ENCODE measurements at places on chromosomes 1 and 21. TPM values are rescaled to one million over a fixed set of nuclear protein-coding genes. Genes with fewer than 3 reads are reported as not detected.
A peak's percentile ranks its signal among the peaks of the same experiment; 100 is the strongest.

TRIM45 gene
- total RNA-seq = 15.0 TPM

GRCh38 chr1:56357927-56358690 lies 221.3 kb downstream of the PLPP3 start:
- DNase-seq = no peak

- DNase-seq = no peak
Observed at GRCh38 chr21:34984356-34985058, 64.6 kb downstream of the RUNX1 start.

DNA sequence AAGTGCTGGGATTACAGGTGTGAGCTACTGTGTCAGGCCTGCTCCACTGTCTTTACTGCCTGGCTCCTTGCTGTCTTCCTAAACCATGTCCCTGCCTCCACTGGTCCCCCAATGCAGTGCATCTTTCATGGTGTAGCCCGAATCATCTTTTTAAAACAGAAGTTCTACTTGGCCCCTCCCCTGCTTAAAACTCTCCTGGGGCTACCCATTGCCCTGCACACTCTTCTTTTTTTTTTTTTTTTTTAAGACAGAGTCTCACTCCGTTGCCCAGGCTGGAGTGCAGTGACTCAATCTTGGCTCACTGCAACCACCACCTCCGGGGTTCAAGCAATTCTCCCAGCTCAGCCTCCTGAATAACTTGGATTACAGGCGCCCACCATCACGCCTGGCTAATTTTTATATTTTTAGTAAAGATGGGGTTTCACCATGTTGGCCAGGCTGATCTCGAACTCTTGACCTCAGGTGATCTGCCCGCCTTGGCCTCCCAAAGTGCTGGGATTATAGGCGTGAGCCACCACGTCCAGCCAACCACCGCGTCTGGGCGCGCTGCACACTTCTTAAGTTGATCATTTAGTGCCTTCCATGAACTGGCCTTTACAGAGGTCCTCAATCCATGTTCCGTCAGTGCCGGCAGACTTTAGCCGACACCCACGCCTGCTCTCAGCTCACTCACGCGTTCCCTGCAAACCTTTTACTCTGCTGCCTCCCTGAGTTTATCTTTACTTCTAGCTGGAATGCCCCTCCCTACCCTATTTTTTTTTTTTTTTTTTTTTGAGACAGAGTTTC lies 2.4 kb downstream of the FCN3 start:
- DNase-seq = no peak

DNA sequence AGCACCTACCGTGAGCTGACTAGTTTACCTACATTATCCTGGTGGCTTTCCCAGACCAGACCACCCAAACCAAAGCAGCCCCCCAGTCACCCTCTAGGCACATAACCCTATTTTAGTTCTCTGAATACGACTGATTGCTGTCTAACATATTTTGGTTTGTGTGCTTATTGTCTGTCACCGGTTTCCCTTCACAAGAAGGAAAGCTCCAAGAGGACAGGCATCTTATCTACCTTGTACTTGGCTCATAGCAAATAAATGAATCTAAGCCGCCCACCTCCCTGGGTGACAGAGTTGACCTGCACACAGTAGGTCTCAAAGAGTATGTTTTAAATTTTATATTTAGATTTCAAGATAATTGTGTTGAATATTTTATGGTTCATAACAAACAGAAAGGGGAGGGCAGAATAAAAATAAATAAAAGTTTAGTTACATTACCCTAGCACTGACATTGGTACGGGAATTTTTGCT lies 904 bp upstream of the PRDX6 start:
- no peak for DNase-seq

HTR6 gene
- total RNA-seq = 0.66 TPM

DPT gene
- total RNA-seq = not detected

DNA sequence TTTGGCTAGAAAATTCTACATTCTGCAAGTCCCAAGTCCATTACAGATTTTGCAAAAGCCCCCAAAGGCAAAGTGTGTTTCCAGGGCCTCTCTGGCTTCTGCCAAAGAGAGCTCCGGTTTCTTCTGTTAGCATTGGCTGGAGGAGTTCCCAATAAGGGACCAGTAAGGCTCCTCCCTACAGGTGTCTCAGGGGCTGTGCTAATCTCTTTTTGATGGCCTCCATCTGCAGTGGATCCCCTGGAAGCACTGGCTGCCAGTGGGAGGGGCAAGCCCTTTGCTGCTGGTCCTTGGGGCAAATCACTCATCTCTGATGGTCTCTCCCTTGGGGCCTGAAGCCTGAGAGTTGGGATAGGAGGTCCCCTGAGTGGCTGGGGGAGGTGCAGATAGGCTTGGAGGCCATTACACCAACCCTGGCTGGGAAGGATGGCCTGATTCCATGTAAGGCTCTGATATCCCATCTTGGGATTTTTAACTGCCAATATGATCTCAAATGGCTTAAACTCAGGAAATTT lies 89.1 kb upstream of the USP24 start:
- peak; percentile 21 for DNase-seq

DNA sequence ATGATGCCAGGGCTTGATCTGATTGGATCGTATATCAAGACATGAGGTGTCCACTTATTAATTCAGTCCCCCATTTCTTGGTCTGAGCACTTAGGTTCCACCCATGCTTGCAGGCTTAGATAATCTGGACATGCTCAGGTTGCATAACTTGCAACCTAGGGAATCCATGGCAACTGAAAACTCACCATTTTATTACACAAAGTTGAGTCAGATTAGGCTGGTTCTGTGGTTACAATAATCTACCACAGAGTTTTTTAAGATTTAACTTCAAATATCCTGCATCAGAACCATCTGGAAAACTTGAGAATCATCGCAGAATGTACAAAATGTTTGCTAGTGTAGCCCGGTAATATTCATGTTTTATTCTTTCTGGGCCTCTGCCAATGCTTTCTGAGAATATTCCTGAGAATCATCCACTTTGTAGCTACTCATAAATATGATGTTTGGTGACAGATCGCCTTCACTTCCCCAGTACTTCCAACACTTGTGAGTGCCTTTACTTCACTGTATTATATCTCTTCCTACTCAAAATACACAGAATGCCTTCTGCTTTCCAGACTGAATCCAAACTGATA lies 707.2 kb upstream of the ADAMTS5 start:
- DNase-seq = no peak

All from GM23338 (cell line).